Stimulated activated CD4-positive, alpha-beta T cell treated with anti-CD3 and anti-CD28 coated beads, Interleukin-15, amount 100 ng/mL, for 1 hour (primary cell): ENCODE measurements at places on chromosomes 1 and 21.
A peak's percentile ranks its signal among the peaks of the same experiment; 100 is the strongest.

DNA sequence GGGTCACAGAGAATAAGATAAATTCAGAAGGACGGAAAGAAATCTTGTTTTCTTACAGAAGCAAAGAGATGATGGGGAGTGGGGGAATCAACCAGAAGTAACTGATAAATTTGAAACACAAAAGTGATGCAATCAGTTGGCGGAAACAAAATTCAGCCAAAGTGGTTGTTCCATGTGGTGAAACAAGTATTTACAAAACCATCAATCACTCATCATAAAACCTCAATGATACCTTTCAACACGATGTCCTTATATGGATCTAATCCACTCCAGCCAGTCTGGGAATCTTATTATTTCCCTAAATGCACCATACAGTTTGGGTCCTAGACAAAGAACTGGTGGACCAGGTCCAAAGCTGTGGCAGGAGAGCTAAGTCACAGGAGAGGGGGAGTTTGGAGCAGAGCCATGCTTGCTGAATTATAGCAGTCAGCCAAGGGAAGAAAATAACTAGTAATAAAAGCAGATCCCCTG is 303.8 kb upstream of the LRRC7 start:
- no peak for DNase-seq

DNA sequence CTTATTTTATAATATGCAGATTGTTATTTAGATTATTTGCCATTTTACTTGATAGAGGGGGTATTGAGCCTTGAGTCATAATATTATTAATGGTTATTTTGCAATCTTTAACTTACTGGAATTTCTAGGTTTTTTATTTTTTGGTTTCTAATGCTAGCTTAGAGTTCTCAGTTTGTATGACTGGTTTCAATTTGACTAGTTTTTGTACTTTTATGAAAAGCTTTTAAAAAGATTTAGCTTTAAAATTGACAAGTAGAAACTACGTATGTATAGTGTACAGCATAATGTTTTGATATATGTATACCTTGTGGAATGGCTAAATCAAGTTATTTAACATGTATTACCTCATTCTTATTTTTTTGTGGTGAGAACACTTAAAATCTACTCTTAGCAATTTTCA is 41.5 kb downstream of the CEP350 start:
- no peak for DNase-seq

GRCh38 chr1:101959456-101959855 is 37.3 kb downstream of the OLFM3 start:
- no peak for DNase-seq

DNA sequence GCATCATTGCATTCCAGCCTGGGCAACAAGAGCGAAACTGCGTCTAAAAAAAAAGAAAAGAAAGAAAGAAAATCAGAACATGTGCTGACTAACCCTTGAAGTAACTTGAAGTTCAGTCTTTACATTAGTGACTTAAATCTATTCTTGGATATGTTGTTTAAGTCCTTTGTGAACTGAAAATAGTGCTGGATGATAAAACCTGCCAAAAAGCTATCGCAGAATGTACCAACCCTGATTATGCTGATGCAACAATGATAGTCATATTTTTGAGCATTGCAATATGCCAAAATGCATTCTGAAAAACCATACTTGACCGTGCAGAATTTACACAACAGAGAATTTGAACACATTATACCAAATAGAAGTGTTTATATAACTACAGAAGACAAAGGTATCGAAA is 30.7 kb downstream of the SHISAL2A start:
- DNase-seq: no peak

GRCh38 chr21:34704119-34704518 is 35.3 kb downstream of the CLIC6 start:
- no peak for DNase-seq

GRCh38 chr1:226425004-226425378 is 17.1 kb upstream of the PARP1 start:
- DNase-seq: no peak

DNA sequence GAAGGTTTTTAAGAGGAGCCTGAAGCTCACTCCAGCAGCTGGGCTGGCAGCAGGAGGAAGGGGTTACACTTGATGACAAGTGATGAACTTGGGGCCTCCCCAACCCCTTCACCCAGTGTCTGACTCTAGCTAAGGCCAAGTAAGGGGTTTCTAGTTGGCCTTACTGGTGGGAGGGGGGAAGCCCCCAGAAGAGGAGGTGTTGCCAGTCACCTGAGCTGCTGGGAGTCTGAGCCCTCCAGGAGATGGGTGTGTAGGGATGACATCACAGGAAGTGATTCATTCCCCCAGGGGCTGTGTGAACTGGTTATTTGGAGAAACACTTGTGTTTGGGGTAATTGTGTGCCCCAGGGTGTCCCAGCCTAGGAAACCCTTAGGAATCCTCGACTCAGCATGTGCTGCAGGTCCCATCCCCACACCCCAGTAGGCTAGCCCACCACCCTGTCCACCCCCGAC is 3.1 kb downstream of the PADI1 start:
- no peak for DNase-seq

GRCh38 chr1:59431566-59432294 is 134.8 kb downstream of the FGGY start:
- no peak for DNase-seq

DNA sequence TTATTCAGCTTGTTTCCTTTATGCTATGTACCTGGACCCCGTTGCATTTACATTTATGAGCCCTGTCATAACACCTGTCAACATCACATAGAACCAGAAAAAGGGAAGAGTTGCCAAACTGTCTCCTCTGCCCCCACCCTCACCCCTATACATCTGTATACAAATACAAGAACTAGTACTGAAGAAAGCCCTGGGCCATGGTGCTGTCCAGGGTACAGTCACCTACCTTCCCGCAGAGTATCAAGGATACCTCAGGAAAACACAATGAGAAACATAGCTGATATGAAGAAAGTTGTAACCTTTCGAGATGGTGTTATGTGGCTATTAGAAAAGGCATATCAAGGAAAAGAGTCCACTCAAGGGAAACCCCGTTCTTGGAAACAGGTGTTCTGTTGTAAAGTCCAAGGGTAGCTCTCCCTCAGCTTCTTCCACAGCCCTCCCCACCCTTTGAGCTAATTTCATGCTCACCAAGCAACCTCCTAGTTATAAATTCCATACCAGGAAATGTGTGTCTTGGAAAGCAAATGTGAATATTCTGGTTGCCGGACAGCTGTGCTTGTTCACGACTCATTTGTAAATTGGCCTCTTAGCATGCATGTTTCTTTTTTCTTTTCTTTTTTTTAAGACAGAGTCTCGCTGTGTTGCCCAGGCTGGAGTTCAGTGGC is 16.7 kb upstream of the AVPR1B start:
- DNase-seq: no peak

- no peak for DNase-seq
These were observed 4.7 kb upstream of the C21orf91 start for GRCh38 chr21:17823846-17824245.

GRCh38 chr21:31293986-31294385 is 50.1 kb downstream of the TIAM1 start:
- peak; percentile 40 for DNase-seq

- DNase-seq: no peak
These were observed 26.6 kb downstream of the TENT5C start for GRCh38 chr1:117632269-117633067.

DNA sequence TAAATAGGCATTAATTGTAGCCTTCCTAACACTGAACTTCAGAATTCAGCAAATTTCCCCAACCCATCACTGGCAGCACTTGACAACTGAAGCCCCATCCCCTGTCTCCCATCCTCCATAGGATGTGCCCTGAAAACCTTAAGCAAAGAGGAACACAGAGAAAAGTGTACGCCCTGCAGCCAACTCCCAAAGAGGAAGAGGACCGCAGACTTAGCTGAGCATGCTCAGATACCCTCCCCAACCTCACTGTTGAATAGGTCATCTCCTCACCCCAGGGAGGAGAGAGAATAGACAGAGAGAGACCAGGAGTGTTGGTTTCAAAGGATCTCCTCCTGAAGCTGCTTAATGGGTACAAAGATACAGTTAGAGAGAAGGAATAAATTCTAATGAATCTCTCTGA is 50.5 kb downstream of the CD2 start:
- no peak for DNase-seq

GRCh38 chr1:239718571-239718970 is 332.2 kb downstream of the CHRM3 start:
- no peak for DNase-seq

GRCh38 chr1:55235722-55236121 is 20.6 kb upstream of the USP24 start:
- DNase-seq: no peak

DNA sequence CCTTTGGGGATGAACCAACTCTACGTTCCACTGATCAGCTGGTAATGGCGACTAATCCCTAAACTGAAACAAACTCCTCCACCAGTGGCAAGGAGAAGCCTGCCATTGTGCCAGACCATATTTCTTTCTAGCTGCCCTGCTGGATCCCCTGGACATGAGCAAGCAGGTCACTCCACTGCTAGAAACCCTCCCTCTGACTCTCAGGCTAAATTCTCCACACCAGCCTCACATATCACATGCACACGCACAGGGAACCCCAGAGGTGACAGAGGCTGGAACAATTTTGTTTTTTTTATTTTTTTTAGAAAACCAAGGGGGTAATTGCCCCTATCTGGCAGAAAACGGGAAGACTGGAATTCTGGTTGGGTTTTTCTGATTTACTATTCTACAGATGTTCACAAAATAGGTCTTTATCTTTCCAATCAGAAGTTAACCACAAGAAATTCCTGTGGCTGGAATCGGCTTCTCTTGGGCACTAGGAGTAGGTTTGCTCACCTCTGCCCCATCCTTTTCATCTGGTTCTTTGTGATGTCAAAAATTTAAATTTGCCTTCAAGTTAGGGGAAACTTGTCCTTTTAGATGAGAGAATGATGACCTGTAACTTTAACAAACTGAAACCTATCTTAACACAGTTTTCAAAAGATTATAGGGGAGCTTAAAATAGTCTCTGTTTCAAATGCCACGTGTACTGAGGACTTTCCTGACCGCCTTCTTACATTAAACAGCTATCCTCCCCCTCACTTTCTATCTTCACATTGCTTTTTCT is 258.1 kb downstream of the SDCCAG8 start:
- DNase-seq: no peak

- DNase-seq: peak; percentile 29
These were observed at the start of gene NTRK1 for GRCh38 chr1:156860628-156861423. TSS of gene NTRK1 (plus strand) at chr1:156860865. CDS start at chr1:156860935, 70 bp downstream.

- DNase-seq: no peak
These were observed 278.2 kb downstream of the NTNG1 start for GRCh38 chr1:107419003-107419402.

GRCh38 chr1:10818262-10819197 is 22.1 kb upstream of the CASZ1 start:
- no peak for DNase-seq

DNA sequence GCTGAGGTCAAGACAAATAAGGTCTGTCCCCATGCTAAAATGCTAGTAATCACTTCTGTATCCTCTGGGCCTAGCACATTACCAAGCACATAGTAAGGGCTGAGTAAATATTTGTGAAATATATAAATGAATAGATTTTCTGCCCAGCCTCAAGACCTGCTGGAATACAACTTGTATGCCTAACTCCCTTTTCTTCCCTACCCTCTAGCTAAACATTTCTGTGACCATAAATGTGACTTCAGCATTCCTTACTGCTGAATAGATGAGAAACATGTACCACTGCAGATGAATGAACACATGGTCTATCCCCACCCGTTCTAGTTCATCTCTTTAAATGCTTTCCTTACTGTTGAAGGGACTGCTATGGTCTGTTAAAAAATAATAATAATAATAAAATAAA is 209.0 kb upstream of the HOOK1 start:
- no peak for DNase-seq

DNA sequence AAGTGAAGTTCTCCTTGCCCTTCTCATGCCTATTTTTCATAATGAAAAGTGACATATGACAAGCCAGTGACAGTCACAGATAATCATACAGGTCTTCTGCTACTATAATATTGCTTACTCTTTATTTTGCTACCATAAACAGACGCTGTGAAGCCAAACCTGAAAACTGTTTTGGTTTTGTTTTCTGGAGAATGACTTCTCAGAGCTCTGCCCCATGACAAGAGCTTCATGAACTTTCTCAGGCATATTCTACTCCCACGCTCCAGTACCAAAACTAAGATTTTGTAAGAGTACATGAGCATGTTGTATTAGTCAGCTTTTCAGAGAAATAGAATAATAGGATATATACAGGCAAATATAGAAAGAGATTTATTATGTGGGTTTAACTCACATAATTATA is 64.3 kb upstream of the VTCN1 start:
- DNase-seq: no peak

GRCh38 chr21:41827951-41828883 is 50.9 kb downstream of the PRDM15 start:
- no peak for DNase-seq

GRCh38 chr1:66197785-66198184 is 336.2 kb upstream of the SGIP1 start:
- no peak for DNase-seq

- no peak for DNase-seq
These were observed 835 bp downstream of the UHMK1 start for GRCh38 chr1:162498496-162498810.

DNA sequence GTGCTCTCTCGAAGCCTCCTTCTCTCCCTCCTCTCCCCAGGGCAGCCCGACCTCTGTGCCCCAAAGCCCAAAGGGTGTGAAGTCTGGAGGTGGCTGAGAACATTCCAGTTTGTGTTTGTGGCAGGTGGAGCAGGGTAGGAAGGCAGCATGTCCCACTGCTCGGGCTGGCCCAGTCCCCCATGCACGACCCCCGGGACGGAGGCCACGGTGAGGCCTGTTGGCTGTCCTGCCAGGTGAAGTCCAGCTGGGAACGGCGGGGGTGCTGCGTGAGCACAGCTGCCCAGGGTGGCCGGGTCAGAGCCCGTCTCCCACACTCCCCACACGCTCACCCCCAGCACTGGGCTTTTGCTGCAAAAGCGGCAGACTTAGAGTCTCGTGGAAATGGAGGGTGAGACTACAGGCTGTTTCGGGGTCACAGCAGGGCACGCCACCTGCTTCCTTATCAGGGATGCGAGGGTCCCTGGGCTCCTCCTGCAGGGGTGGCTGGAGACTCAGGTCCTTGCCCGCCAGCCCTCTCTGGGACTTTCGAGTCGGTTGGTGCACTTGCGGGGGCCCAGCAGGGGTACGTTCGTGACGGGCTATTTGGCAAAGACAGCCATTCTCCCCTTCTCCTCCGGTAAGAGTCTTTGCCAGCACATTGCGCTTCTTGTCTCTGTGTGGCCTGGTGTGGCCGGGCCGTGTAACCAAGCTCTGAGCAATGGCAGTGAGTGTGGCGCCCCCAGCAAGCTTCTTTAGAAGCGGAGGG is 40.3 kb downstream of the MORN1 start:
- no peak for DNase-seq
